Stimulated activated CD4-positive, alpha-beta T cell treated with anti-CD3 and anti-CD28 coated beads, Interleukin-12 subunit alpha, Interleukin-12 subunit beta, amount 100 ng/mL, for 24 hours (primary cell): ENCODE measurements at places on chromosomes 7 and 10.

- no peak for DNase-seq
These were observed 37.4 kb upstream of the KDM7A start for GRCh38 chr7:140214075-140214684.

GRCh38 chr10:77301305-77301730 lies 336.3 kb downstream of the KCNMA1 start:
- DNase-seq, result no peak

DNA sequence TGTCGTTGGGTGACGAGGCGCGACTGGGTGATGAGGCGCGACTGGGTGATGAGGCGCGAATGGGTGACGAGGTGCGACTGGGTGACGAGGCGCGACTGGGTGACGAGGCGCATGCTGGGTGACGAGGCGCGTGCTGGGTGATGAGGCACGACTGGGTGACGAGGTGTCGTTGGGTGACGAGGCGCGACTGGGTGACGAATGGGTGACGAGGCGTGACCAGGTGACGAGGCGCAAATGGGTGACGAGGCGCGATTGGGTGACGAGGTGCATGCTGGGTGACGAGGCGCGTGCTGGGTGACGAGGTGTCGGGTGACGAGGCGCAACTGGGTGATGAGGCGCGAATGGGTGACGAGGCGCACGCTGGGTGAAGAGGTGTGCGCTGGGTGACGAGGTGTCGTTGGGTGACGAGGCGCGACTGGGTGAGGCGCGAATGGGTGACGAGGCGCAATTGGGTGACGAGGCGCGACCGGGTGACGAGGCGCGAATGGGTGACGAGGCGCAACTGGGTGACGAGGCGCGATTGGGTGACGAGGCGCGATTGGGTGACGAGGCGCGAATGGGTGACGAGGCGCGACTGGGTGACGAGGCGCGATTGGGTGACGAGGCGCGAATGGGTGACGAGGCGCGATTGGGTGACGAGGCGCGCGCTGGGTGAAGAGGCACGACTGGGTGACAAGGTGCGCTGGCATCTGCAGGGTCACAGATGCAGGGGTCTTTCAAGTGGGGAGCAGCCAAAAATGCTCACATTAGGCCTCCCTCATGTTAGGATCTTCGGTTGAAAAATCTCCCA lies 7.9 kb upstream of the NOM1 start:
- DNase-seq, result no peak

DNA sequence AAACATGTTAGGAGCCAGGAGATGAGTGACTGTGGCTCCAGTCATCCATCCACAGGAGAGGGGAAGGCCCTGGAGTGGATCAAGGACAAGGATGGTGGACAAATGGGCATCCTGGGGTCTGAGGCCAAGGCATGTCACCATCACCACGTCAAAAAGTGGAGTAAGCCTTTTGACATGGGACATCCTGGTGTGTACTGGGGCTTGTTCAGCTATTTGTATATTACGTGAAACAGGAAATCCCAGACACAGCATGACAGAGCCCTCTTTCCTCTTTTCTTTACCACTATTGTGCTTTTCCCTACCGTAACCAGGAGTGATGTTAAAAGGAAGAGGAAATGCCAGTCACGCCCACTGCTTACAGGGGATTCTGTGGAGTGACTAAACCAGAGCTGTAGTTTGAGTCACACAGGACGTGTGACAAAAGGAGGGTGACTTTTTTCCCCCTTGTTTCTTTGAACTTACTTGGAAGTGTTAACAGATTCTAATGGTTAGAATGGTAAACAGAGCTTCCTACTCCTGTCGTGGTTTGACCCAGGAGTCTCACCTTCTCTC lies 15.4 kb downstream of the ACSL5 start:
- peak; percentile 50 for DNase-seq

GRCh38 chr10:26249681-26250080 lies 33.1 kb downstream of the GAD2 start:
- no peak for DNase-seq

DNA sequence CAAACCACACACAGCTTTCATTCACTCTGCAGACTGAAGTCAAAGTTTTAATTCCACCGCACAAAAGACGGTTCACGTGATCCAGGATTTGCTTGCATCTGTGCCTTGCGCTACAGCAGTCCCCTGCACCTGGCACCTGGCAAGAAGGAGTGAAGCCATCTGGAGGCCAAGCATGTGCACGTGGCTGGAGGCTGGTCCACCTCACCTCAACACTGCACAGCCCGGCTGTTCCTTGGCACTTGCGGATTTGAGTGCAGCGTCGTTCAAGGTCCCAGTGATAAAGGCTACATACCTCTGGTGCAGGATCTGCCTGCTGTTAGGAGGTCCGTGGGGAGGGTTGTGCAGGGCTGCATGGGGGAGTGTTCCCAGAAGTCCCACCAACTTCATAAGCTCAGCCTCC lies 248.5 kb upstream of the GRB10 start:
- DNase-seq, result no peak

- no peak for DNase-seq
These were observed 77.7 kb downstream of the CELF2 start for GRCh38 chr10:11095374-11095801.

DNA sequence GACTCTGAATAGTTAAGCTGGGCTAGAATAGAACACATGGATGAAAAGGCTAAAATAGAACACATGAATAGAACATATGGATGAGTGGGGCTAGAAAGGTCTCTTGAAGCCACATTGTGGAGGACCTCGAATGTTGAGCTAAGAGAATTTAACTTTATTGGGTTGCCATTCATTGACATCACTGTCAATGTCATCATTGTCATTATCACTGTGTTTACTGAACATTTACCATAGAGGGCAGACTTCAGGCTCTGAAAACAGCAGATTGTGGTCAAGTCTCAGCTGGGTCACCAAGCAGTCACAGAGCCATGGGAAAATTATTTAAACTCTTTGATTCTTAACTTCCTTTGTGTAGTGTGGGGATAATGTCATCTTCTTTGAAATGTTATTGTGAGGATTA lies 80.4 kb downstream of the WDFY4 start:
- no peak for DNase-seq

GRCh38 chr10:62735464-62736167 lies 68.9 kb upstream of the ADO start:
- no peak for DNase-seq

- no peak for DNase-seq
These were observed 17.2 kb downstream of the SFR1 start for GRCh38 chr10:104139221-104139620.

GRCh38 chr7:41544241-41544640 lies 158.6 kb downstream of the INHBA start:
- no peak for DNase-seq

DNA sequence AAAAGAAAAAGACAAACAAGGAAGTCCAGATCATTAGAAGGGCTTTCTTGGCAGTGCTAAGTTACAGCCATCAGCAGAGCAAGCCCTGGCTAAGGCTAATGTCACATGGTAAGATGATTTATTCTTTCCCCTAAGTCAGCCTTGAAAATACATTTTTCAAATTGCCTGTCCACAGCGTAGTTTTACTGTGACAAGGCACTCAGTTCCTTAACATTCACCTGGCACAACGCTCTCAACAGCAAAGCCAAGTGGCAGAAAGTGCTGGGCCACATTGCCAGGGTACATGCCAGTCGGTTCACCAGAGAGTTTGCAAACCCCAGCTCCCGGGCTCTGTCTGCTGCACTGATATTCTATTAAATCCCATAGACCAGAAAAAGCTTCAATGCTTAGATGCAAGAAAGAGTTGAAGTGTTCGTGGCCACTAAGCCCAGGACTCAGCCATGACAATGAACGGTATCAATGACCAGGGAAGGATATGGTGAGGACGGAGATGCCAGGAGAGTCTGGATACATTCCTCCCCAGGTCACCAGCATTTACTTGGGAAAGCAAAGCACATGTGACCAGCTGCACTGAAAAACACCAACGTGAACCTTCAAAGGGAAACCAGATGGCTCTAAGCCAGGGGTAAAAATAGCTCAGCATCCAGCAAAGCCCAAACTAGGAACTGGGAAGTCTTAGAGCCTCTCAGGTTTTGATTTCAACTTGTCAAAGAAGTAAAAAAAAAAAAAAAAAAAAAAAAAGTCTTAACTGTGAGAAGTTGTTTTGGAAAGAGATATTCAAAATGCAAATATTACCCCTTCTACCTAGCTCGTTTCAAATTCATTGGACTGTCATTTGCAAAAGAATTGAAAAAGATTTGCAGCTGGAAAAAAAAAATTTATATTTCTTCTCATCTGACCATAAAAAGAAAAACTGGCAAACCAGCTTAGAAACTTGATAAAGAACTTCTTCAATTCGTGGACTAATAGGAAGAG lies 23.9 kb upstream of the MPP7 start:
- no peak for DNase-seq

GRCh38 chr7:3795781-3796180 lies 494.7 kb downstream of the SDK1 start:
- DNase-seq, result no peak

- DNase-seq, result no peak
These were observed 27.5 kb upstream of the SMARCD3 start for GRCh38 chr7:151275813-151276577.

- no peak for DNase-seq
These were observed 56.3 kb upstream of the BMPER start for GRCh38 chr7:33849004-33849403.

GRCh38 chr10:47410862-47411261 lies 26.8 kb upstream of the ZNF488 start:
- no peak for DNase-seq

GRCh38 chr7:92255308-92255707 lies 9.5 kb downstream of the ANKIB1 start:
- no peak for DNase-seq

GRCh38 chr7:152869041-152869676 lies 109.6 kb downstream of the ACTR3B start:
- no peak for DNase-seq

- DNase-seq, result no peak
These were observed 6.4 kb downstream of the DLX6 start for GRCh38 chr7:97011536-97012364.

DNA sequence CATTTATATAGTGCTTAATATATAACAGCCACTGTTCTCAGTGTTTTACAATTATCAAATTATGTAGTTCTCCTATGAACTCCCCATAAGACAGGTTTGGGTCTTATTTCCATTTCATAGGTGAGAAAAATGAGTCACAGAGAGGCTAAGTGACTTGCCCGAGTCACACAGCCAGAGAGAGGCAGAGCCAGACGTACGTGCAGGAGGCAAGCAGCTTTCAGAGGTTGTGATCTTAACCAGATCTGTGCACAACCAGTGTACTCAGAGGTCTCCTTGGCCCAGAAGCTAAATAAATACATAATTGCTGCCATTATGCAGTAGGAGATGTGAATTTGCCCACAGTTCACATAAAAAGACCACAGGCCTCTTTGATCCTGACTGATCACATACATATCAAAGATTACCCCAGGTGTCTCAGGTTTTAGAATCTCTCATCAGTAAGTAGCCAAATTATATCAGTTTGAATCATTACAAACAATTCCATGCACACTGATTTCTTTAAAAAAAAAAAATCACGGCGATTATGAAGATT lies 304.7 kb upstream of the AOAH start:
- peak; percentile 17 for DNase-seq

GRCh38 chr10:47286591-47287315 lies 13.2 kb upstream of the GDF10 start:
- no peak for DNase-seq

DNA sequence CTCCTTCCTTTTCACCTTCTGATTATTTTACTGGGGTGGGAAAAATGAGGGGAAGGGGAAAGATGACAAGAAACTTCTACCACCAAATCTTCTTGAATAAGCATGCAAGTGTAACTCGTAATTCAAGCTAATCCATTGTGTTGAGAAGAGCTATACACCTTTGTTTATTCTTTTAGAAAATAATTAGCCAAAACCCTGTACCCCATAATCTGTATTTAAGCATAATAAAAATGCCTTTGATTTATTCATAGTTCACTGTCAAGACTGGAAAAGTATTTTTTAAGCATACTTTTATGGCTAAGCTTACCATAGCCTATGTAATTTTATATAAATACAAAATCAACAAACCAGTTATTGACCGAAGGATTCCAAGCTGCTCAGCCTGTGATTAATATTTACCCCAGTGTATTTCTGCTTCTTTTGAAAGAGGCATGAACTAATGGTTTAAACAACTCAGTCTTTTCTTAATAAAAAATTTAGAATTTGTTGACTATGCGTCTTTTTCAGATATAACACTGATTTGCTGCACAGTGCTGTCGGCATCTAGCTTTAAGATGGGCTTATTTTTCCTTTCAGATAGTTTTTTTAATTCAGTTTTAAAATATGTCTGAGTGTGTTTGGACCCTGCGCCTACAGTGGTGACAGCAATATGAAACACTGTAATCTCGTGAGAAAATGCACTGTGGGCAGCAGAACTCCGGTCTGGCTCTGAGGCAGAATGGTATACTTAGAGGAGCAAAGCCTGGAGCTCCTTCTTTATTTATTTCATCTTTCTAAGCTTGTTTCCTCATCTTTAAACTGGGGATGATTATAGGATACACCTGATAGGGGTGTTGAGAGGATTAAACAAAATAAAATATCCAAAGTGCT lies 238.8 kb upstream of the LRGUK start:
- no peak for DNase-seq

- DNase-seq, result no peak
These were observed 219.2 kb downstream of the CAMK1D start for GRCh38 chr10:12568391-12569009.

DNA sequence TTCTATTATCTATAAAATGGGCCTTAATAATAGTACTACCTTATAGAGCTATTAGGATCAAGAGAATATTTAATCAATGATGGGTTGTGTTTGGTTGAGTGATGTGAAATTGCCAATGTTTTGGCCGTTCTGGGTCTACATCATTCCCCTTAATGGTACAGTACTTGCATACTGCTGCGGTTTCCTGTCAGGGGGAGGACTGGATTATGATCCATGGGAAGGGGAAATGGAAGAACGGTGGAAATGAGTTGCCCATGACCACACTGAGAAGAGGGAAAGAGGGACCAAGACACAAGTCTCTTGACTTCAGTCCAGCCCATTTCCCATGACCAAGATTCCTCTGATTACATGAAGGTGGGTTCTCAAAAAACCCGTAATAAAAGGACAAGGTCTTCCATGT lies 999 bp upstream of the MRPS24 start:
- no peak for DNase-seq

GRCh38 chr10:52115823-52116222 lies 198.3 kb upstream of the DKK1 start:
- DNase-seq, result no peak

DNA sequence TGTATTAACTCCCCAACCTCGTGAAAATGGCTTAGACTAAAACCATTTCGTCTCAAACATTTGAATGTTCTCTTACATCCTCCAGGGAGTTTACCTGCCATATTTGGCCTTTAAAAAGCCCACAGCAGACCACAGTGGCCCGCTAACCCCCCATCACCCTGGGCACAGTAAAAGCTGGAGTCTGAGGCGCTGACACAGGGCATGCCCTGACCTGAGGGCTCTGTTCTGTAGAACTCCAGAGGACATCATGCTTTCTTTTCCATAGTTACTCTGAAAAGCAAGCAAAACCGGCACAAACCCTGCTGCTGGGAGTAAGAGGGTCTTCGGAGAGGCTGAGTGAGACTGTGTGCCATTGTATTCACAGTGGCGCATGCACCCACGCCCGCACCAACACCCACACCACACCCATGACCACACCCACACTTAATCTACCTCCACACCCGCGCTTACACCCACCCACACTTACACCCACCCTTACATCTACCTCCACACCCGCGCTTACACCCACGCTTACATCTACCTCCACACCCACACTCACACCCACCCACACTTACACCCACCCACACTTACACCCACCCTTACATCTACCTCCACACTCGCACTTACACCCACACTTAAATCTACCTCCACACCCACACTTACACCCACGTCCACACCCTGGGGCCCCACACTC lies 32.1 kb downstream of the LRRC27 start:
- peak; percentile 11 for DNase-seq
